Activated CD4-positive, alpha-beta T cell treated with anti-CD3 and anti-CD28 coated beads, Interleukin-2, amount 10 ng/mL, durations not matched to agents 24 days and 14 days (primary cell): ENCODE measurements at places on chromosomes 12 and 14. TPM values are rescaled to one million over a fixed set of nuclear protein-coding genes. Genes with fewer than 3 reads are reported as not detected.

TEX52 gene
- total RNA-seq = 0.17 TPM in 1 of 2 replicates, not detected in the other

TTC6 gene
- total RNA-seq = not detected in 2 replicates

PLEKHG7 gene
- not detected in 2 replicates for total RNA-seq

KLHL42 gene
- 13.6 and 14.5 TPM in 2 replicates for total RNA-seq

MAP3K9 gene
- 4.2 TPM in 2 replicates for total RNA-seq

DDX51 gene
- total RNA-seq = 51.7 and 55.5 TPM in 2 replicates

CABP1 gene
- 0.16 and 0.17 TPM in 2 replicates for total RNA-seq

RPS6KA5 gene
- 13.5 and 13.8 TPM in 2 replicates for total RNA-seq

- peak within 1 kb of the TSS; percentile 57 for H3K4me3 ChIP-seq
- H3K4me1 ChIP-seq = peaks cover 10% of the 10 kb centered on the region
- peak; percentile 73 for DNase-seq
- peaks cover 91% of the 10 kb centered on the region for H3K27me3 ChIP-seq
- peaks cover 8% of the 10 kb centered on the region for H3K36me3 ChIP-seq
Observed at GRCh38 chr12:114684098-114684869, at the start of gene TBX3. TSS of gene TBX3 (minus strand) at chr12:114684175. CDS start at chr12:114683200, 975 bp downstream.

GRCh38 chr14:56811593-56812363 lies 1.5 kb upstream of the OTX2 start:
- H3K36me3 ChIP-seq = peaks cover 21% of the 10 kb centered on the region
- H3K4me3 ChIP-seq = no peak overlapping the region
- peaks cover 76% of the 10 kb centered on the region for H3K27me3 ChIP-seq
- H3K27ac ChIP-seq = no peak overlapping the region
- peaks cover 7% of the 10 kb centered on the region for H3K4me1 ChIP-seq
- peak; percentile 54 for DNase-seq

DNA sequence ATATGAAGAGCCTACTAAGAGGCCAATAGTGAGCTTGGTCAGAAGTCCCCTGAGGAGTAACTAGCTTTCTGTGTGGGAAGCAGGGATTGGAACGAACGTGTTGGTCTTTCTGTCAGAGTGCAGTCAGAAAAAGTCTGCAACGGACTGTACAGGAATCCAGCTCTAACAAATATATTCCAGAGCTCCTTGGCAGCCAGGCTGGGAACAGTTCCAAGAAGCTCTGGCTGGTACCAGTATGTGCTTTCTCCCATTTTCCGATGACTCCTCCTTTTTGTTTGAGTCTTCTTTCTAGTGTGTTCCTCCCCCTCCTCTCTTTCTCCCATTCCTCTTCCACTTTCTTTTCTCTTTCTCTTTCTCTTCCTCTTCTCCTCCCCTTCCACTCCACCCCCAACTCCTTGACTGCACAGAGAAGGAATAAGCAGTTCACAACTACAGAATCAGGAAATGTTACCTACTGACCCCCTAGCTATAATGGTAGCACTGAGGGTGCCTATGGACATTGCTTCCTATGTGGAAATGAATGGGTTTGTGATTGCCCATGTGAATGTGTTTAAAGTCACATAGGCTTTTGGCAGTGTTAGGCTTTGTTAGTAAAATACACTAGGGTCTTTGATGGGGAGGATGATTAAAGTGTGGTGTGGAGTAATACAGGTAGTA lies 59.9 kb downstream of the TTLL5 start:
- H3K36me3 ChIP-seq = peaks cover 33% of the 10 kb centered on the region
- no peak for DNase-seq
- no peak overlapping the region for H3K27ac ChIP-seq
- H3K27me3 ChIP-seq = no peaks in the 10 kb centered on the region
- no peak overlapping the region for H3K4me3 ChIP-seq

- H3K4me1 ChIP-seq = peaks cover 27% of the 10 kb centered on the region
- H3K4me3 ChIP-seq = no peak overlapping the region
- DNase-seq = no peak
- peaks cover 8% of the 10 kb centered on the region for H3K27me3 ChIP-seq
- H3K36me3 ChIP-seq = no peaks in the 10 kb centered on the region
Observed at GRCh38 chr12:106910202-106910601, 45.5 kb upstream of the TMEM263 start.

GRCh38 chr12:95877622-95878021 lies 18.9 kb downstream of the SNRPF start:
- H3K4me1 ChIP-seq = no peaks in the 10 kb centered on the region
- H3K27ac ChIP-seq = no peak overlapping the region
- H3K27me3 ChIP-seq = no peaks in the 10 kb centered on the region

- no peak for DNase-seq
- H3K4me3 ChIP-seq = no peak overlapping the region
- no peaks in the 10 kb centered on the region for H3K36me3 ChIP-seq
- H3K27ac ChIP-seq = no peak overlapping the region
Observed at GRCh38 chr14:26577711-26578110, 20.1 kb downstream of the NOVA1 start.

GRCh38 chr14:23167116-23167847 lies 16.2 kb downstream of the SLC7A8 start:
- peaks cover 10% of the 10 kb centered on the region for H3K27me3 ChIP-seq
- DNase-seq = no peak
- no peak overlapping the region for H3K27ac ChIP-seq
- H3K4me1 ChIP-seq = no peaks in the 10 kb centered on the region
- H3K36me3 ChIP-seq = no peaks in the 10 kb centered on the region

- no peak for DNase-seq
- peaks cover 10% of the 10 kb centered on the region for H3K27me3 ChIP-seq
- H3K4me1 ChIP-seq = peaks cover 18% of the 10 kb centered on the region
- no peak overlapping the region for H3K4me3 ChIP-seq
- no peak overlapping the region for H3K27ac ChIP-seq
- no peaks in the 10 kb centered on the region for H3K36me3 ChIP-seq
Observed at GRCh38 chr12:6067152-6067916, 57.1 kb downstream of the VWF start.

- H3K4me1 ChIP-seq = peaks cover 28% of the 10 kb centered on the region
- H3K36me3 ChIP-seq = peaks cover 3% of the 10 kb centered on the region
- DNase-seq = no peak
- H3K27me3 ChIP-seq = no peaks in the 10 kb centered on the region
Observed at GRCh38 chr12:122420471-122421162, 1.9 kb downstream of the CLIP1 start.

- DNase-seq = no peak
- no peak overlapping the region for H3K27ac ChIP-seq
Observed at GRCh38 chr12:59843260-59843843, 247.5 kb downstream of the SLC16A7 start.

DNA sequence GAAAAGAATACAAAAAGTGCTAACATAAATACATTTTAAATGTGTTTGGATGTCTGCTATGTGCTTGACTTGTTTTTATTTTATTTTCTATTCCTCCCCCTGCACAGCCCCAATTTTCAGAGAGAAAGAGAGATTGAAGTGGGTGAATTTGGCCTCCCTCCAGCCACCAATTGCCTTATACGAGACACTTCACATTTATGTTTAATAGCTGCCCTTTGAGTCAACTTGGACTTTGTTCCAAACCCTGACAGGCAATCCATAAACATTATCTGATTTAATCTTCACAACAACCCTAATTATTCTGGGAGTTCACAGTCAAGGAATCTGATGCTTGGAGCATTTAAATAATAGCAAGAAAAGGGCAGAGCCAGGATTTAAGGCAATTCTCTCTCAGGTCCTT lies 161.7 kb downstream of the SLC15A4 start:
- H3K36me3 ChIP-seq = no peaks in the 10 kb centered on the region
- no peaks in the 10 kb centered on the region for H3K4me1 ChIP-seq
- DNase-seq = no peak
- H3K27me3 ChIP-seq = no peaks in the 10 kb centered on the region

DNA sequence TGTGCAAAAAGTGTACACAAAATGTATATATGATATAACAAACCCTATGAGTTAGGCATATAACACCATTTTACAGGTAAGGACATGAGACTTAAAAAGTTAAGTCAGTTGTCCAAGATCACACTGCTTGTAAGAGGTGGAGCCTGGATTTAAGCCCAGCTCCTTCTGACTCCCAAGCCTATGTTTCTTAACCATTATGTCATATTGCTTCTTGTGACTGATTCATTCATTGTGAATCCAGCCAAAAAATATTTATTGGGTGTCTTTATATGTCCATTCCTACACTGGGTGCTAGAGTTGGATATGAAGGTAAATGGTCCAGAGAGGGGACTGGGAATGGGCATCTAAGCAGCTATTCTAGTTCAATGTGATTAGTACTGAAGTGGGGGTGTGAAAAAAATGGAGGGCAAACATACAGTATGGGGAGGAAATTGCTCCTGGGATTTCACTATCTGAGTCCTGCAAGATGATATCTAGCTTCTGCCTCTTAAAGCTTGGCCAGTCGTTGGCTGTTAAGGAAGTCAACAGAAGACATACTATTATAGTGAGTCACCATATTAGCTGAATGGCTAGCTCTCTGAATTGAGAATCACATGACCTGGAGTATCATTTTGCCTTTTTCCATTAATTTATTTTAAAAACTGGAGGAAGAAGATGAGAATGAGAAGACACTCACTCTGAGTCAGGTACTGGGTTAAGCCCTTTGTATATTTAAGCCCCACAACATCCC lies 28.8 kb downstream of the PAX9 start:
- no peak for DNase-seq
- no peaks in the 10 kb centered on the region for H3K4me1 ChIP-seq
- no peaks in the 10 kb centered on the region for H3K36me3 ChIP-seq
- H3K27me3 ChIP-seq = no peaks in the 10 kb centered on the region
- H3K27ac ChIP-seq = no peak overlapping the region

DNA sequence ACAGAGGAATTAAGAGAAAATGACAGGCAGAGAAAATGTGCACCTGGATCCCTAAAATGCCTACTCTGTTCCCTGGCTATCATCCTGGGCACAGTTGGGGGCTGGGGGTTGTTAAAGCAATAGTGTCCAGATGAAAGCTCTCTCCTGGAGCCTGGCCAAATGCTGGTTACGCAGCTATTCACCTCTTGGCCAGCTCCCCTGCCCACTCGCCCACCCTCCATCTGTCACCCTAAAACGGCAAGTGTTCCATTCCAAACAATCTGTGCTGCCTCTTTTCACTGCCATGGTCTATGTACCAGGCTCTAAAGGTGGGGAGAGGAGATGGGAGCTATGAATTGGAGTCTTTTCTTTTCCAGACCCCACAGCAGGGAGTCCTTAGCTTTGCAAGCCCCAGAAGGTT lies 24.7 kb upstream of the NPFF start:
- no peak overlapping the region for H3K4me3 ChIP-seq
- DNase-seq = no peak
- no peak overlapping the region for H3K27ac ChIP-seq
- peaks cover 40% of the 10 kb centered on the region for H3K36me3 ChIP-seq

DNA sequence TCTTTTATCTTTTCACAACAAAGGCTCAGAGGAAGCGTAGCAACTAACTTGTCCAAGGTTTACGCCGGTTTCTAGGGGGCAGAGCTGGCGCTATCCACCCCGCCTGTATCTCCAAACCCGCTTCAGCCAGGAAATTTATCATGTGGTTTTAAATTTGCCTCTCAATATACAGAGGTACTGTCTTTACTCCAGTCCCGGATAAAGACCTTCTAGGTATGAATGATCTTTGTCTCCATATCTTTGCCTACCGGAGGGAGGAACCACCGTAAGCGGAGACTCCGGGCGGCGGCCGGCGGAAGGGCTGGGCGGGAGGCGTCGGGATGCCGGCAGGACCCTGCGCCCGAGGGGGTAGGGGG lies 693 bp upstream of the RIMKLB start:
- H3K27ac ChIP-seq = no peak overlapping the region
- H3K27me3 ChIP-seq = peaks cover 57% of the 10 kb centered on the region
- peaks cover 12% of the 10 kb centered on the region for H3K4me1 ChIP-seq
- DNase-seq = peak; percentile 71
- peak overlapping the region; percentile 89 for H3K4me3 ChIP-seq

DNA sequence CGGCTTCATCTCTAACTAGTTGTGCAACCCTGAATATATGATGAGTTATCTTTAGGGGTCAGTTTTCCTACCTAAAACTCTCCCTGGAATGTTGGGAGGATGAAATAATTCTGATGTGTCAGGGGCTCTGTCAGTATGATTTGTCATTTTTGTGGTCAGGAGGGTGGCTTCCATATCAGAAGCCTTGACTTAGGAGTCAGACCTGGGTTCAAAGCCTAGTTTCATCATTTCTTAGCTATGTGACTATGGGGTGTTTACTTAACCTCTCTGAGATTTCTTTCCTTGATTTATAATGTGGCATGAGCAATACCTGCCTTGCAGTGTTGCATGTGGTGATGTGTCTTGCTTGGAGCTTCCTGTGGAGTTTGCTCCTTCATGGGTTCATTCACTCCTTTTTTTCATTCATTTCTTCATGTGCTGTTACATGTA lies 146.8 kb downstream of the CHST11 start:
- peak overlapping the region; percentile 85 for H3K27ac ChIP-seq
- H3K4me1 ChIP-seq = peaks cover 59% of the 10 kb centered on the region
- peak overlapping the region; percentile 55 for H3K4me3 ChIP-seq

- DNase-seq = no peak
- no peak overlapping the region for H3K27ac ChIP-seq
- H3K4me3 ChIP-seq = no peak overlapping the region
- H3K27me3 ChIP-seq = peaks cover 53% of the 10 kb centered on the region
- H3K36me3 ChIP-seq = no peaks in the 10 kb centered on the region
Observed at GRCh38 chr12:49293056-49293956, 1.6 kb upstream of the PRPH start.

DNA sequence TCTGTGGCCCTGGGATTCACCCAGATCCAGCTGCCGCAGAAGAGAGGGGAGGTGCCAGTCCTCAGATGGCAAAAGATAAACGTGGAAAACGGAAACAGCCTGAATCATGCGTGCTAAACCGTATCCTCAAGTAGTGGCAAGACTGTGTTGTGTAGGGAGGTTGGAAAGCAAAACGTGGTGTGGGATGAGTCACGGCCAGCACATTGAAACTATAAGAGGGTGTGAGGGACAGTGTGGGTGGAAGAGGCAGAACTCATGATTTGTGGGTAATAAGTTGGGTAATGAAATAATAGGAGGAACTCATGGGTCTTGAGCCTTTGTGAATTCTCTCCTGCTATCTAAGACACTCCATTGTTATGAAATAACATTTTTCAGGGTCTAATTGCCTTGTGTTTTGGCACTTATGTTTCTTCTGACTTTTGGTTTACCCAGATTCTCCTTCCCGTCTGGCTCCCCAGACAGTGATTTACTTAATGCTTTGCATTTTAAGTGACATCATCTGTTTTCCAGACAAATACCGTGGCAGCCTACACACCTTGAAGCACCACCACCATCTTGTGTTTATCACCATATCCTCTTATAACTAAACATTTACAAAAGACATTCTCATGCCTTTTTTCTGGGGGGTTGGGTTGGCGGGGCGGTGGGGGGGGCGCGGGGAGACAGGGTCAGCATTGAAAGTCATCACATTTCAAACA lies 62.3 kb upstream of the PTCSC3 start:
- H3K27ac ChIP-seq = no peak overlapping the region
- DNase-seq = no peak
- peaks cover 3% of the 10 kb centered on the region for H3K27me3 ChIP-seq
- no peaks in the 10 kb centered on the region for H3K36me3 ChIP-seq
- peaks cover 3% of the 10 kb centered on the region for H3K4me1 ChIP-seq

GRCh38 chr12:124929649-124930419 lies 15.4 kb upstream of the UBC start:
- peak overlapping the region; percentile 84 for H3K4me3 ChIP-seq
- no peak for DNase-seq
- peak overlapping the region; percentile 97 for H3K27ac ChIP-seq
- peaks cover 2% of the 10 kb centered on the region for H3K27me3 ChIP-seq
- peaks cover 8% of the 10 kb centered on the region for H3K36me3 ChIP-seq

GRCh38 chr12:77166696-77167095 lies 101.3 kb upstream of the E2F7 start:
- no peaks in the 10 kb centered on the region for H3K27me3 ChIP-seq
- H3K4me1 ChIP-seq = no peaks in the 10 kb centered on the region
- H3K36me3 ChIP-seq = no peaks in the 10 kb centered on the region
- H3K4me3 ChIP-seq = no peak overlapping the region
- DNase-seq = no peak
